ENCODE measurements at places on chromosomes 4 and X.

DNA sequence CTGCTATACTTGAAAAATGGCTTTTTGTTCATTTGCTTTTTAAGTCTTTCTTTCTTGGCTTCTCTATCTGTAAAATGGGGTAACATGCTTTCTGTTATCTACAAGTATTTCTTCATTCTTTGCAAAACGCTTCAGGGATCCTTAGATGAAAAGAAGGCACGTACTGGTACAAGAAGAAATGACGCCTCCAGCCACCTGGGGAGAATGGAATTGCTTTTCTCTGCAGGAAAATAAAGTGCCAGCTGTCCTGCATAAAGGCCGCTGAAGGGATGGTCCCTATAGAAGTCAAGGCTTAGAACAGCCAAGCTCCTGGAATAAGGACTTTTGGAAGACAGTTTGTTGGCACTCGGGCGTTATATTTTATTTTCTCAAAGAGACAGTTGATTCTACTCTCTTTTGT, 210.8 kb upstream of the RASGEF1B start:
- no peak for DNase-seq

DNA sequence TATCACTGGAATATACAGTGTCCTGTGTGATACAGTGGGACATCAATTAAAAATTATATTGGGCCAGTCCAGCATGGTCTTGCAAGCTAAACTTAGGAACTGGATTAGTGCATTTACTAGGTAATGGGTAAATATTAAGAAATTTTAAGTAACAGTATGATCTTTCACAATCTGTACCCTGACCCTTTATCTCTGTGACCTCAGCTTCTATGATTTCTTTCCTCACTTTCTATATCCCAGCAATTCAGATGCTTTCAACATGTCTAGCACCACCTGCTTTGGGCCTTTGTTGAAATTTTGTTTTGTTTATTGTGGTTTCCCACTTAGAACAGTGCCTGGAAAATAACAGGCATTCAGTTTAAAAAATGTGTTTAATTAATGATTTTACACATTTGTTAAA, 2295.4 kb downstream of the ARAP2 start:
- DNase-seq: no peak

DNA sequence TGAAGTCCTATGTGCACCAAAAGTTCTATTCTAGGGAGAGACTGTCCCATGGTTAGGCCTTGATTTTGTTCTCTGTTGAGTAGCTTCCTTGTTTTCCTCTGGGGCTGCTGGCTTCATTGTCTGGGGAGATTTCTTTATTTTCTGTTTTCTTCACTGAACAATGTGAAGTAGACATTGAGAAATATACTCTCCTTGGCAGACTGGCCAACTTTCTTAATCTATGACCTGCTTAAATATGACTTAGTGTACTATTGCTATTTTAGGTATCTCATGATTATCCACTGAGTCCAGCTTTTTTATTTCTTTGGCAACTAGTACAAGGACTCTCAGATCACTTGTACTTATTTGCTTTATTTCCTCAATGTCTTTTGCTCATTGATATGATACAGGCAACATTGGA, 1594.6 kb downstream of the ARAP2 start:
- no peak for DNase-seq

GRCh38 chr4:2212831-2213230, 29.1 kb downstream of the HAUS3 start:
- no peak for DNase-seq

- no peak for DNase-seq
Observed at GRCh38 chrX:153878345-153878744, 7.6 kb downstream of the L1CAM start.

DNA sequence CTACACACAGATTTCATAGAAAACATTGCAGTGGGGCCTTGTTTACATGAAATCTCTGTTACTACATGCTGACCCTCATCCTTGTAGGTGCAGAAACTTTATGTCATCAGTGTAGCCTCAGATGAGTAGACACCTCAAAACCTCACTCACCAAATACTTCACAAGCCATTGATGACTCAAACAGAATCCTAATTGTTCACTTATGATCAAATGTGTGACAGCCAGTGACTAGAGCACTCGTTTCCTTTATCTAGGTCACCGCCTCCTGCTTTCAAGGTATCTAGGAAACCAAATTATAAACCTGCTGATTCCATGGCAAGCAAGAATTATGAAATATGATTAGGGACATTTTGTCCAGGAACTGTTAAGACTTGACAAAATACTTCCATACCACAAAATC, 255.8 kb upstream of the GPRIN3 start:
- no peak for DNase-seq

DNA sequence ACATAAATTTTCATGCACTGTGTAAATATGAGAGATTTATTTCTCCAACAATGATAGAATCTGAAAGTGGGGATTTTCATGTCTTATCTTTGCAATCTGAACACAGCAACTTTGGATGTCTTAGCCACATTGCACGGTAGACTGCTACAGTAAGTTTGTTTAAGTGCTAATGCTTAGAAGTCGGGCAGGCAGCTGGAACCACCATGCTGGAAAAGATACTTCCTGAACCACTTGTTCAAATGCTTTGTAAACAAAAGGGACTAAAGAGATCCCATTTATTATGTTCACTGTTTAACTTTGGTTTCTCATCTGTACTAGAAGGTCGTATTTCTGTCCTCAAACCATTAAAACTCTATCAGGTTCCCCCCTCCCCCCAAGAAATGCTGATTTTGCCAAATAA, 555.9 kb upstream of the DIPK2B start:
- no peak for DNase-seq

DNA sequence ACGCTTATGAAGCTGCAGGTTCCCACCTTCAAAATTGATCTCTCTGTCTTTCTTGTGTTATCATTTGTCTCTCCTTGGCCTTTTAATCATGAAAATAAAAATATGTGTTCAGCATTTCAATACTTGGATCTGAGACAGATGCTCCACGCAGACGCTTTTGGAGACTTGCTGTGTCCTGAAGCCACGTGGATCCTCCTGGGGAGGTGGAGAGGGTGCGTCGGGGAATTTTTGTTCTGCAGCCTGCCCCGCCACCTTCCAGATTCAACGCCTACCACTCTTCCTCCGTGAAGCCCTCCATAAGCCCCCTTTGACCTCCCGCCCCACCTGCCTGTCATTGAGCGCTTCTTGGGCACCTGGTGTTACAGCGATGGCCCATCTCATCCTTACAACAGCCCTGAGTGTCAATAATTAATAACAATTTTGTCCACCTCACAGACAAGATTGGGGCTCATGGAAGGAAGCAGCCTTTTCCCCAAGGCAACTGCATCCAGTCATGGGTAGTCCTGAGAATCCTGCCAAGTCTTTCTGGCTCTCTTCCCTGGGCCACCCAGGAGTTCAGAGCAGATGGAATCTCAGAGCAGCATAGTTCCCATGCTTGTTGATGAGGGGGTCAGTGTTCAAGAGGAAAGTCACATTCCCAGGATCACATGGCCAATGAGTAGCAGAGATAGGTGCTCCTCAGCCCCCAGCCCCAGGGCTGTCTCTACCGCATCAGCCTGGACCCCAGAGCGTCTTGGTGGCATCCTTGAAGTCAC, 172.6 kb upstream of the PSAPL1 start:
- DNase-seq: no peak

GRCh38 chr4:112060212-112060611, 85.0 kb upstream of the FAM241A start:
- DNase-seq: no peak

GRCh38 chr4:142817442-142817841, 28.7 kb downstream of the INPP4B start:
- DNase-seq: no peak

GRCh38 chr4:20698382-20698781, 1.9 kb upstream of the PACRGL start:
- no peak for DNase-seq

GRCh38 chr4:146283758-146284651, 69.7 kb downstream of the REELD1 start:
- DNase-seq: no peak

DNA sequence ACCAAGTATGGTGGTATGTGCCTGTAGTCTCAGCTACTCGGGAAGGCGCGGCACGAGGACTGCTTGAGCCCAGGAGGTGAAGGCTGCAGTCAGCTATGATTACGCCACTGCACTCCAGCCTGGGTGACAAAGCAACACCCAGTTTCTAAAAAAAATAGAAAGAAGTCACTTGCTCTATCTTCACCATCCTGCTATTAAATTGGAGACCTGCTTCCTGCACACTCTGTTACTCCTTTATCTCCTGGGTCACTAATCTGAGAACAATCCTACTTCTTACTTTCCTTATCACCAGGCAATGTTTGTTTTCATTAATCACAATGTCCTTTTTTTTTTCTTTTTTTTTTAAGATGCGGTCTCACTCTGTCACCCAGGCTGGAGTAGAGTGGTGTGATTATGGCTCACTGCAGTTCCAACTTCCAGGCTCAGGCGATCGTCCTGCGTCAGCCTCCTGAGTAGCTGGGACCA, 16.2 kb downstream of the PRKX start:
- no peak for DNase-seq

- DNase-seq: no peak
Observed at GRCh38 chr4:137640838-137641158, 108.5 kb upstream of the PCDH18 start.

GRCh38 chr4:647481-647880, 22.1 kb downstream of the PDE6B start:
- no peak for DNase-seq

DNA sequence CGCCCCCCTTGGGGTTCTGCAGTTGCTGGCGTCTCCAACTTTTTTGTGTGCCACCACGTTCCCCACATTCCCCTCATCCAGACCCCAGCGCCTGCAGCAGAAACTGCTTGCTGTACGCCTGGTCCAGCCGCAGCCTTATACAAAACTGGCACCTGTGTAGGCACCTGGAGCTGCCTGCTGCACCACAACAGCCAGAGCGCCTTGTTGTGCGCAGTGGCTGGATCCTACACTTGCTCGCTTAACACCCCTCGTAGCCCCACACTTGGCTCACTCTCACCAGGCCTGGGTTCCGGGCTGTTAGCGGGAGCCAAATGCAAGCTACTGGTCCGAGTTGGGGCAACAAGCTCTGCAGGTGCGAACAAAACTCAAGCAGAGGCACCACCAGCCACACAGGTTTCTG, 136.8 kb downstream of the TECRL start:
- DNase-seq: no peak

DNA sequence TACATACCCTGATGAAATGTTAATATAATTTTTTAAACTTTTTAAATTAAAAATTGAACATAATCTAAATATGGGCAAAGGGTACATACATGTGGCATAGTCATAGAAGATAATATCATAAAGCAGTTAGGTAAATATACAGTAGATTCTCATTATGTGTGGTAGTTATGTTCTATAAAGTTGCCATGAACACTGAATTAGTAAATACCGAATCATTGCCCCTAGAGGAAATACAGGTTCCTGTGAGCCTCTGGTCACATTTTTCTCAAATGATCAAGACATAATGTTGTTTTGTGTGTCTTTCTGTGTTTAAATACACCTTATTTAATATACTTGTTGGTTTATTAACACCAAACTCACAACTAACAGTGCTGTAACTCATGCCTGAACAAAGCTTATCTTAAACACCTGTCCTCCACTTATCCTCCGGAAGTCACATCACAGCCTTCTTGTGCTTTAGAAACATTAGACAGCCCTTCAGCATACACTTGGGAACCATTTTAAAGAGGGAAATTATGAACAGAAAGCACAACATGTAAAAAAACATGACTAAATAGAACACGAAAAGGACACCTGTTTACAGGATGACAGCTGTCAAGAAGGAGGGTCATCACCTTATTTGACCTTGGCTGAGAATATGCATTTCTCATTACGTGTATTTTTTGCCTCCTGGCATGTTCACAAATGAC, 169.4 kb upstream of the NAP1L5 start:
- DNase-seq: no peak

- DNase-seq: no peak
Observed at GRCh38 chrX:152575331-152575730, 62.4 kb upstream of the GABRQ start.

GRCh38 chr4:986879-987623, at the start of gene IDUA:
Gene IDUA (plus strand): TSS chr4:987044. CDS start chr4:987085, 41 bp downstream.
- no peak for DNase-seq

- DNase-seq: no peak
Observed at GRCh38 chr4:109429545-109429944, 4.1 kb upstream of the SEC24B start.

GRCh38 chr4:24511371-24512063, 72.8 kb downstream of the DHX15 start:
- DNase-seq: no peak

DNA sequence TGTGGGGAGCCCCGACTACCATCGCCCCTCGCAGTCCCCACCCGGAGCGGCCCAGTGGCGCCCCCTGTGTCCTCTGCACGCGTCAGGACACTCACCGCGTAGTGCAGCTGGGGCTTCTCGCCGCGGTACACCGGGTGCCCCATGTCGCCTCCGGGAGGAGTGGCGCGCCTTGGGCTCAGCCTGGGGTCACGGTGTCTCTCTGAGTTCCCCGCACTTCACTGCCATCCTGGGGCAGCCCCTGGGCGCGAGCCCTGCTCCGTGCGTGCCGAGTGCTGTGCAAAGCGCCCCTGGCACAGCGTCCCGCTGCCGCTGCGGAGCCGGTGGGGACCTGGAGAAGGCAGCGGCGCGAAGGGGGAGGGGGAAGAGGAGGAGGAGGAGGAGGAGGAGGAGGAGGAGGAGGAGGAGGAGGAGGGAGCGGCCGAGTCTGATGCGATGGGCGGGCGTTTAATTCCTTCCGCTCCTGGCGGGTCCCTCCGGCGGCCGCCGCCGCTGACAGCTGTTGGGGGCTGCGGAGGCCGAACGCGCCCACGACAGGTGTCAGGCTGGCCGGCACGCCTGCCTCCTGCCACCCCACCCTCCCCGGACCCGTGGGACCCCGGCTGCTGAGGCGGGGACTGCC, 134.3 kb downstream of the AMELX start:
- no peak for DNase-seq

- no peak for DNase-seq
Observed at GRCh38 chrX:41100819-41101218, 15.6 kb downstream of the USP9X start.

Measured in omental fat pad (tissue), 4 donors.